ENCODE measurements at places on chromosomes 7 and 10.

GRCh38 chr10:124323111-124323725 is 95.5 kb downstream of the OAT start:
- no peak for DNase-seq

GRCh38 chr10:59968705-59969104 is 62.3 kb upstream of the CCDC6 start:
- no peak for DNase-seq

GRCh38 chr7:49773936-49774458 is 559 bp downstream of the VWC2 start:
- no peak for DNase-seq

DNA sequence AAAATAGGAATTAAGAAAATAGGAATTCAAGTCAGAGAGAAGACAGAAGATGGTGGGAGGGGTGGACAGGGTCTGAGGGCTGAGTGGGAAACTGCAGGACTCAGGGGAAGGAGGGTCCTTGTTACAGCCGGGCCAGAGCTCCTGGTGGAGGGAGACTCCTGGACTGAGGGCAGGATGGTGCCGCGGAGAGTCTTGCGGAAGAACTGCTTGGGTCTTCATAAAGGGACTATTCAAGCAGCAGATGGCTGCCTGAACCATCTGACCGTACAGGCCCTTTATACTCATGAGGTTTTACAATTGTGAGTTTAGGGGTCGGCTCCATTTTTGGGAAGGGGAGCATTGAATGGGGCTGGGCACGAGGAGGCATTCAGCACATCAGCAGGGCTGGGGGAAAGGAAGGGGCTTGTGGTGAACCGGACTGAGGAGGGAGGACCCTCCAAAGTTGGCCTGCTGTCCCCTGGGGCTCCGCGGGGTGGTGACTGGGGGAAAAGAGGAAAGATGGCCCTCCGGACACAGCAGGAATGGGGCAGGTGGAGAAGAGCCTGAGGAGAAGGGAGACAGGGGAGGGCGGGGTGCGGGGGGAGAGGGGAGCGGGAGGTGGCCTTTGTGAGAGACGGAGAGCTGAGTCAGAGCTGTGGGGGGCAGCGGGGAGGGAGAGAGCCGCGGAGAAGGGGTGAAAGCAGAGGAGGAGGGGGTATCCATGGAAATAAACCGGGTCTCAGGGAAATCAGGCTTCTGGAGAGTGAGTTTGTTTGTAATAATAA is 1.5 kb downstream of the FAM131B start:
- no peak for DNase-seq

GRCh38 chr7:2622869-2623697 is 8.7 kb upstream of the TTYH3 start:
- no peak for DNase-seq

DNA sequence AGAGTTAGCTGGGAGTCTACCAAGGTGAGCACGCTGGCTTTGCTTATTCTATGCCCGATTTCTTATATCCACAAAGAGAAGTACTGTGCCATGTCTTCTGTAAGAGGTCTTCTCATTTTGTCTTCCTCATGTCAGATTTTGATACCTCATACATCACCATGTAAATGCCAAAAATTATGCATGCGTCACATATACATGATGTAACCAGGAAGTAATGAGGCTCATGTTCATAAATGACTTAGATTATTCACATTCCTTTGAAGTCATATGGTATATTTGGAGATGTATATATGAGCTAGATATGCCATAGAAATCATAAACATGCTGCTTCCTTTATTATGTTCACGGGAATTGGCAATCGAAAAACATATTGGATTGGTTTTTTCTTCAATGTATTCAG is 97.7 kb upstream of the CELF2 start:
- no peak for DNase-seq

- DNase-seq: no peak
Measured at GRCh38 chr10:50210876-50211275, 40.4 kb downstream of the ASAH2 start.

- no peak for DNase-seq
Measured at GRCh38 chr10:75098902-75099673, 12.4 kb upstream of the SAMD8 start.

All from CD4-positive, alpha-beta T cell (primary cell).